CD4-positive, alpha-beta T cell treated with Interleukin-2 at 100 ng/mL for 4 hours (primary cell): ENCODE measurements at places on chromosomes 5 and 9.

DNA sequence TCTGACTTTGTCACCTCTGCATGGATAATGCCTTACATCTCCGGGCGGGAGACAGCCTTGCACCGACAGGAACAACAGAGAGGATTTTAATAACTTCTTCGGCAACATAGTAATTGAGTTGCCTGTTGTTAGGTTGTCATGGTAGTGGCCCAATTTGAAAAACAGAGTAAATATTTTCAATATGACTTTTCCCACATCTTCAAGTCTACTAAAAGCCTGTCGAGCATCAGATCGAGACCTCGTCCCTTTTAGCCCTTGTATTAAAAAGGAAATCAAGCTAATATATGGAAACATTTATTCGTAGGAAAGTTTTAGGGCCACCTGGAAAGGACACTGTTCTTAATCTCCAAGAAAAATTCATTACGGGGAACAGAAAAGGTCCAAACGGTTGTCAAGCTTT, 70.8 kb upstream of the FCN2 start:
- DNase-seq = no peak

GRCh38 chr5:68419637-68420452, 204.3 kb downstream of the PIK3R1 start:
- DNase-seq = no peak

DNA sequence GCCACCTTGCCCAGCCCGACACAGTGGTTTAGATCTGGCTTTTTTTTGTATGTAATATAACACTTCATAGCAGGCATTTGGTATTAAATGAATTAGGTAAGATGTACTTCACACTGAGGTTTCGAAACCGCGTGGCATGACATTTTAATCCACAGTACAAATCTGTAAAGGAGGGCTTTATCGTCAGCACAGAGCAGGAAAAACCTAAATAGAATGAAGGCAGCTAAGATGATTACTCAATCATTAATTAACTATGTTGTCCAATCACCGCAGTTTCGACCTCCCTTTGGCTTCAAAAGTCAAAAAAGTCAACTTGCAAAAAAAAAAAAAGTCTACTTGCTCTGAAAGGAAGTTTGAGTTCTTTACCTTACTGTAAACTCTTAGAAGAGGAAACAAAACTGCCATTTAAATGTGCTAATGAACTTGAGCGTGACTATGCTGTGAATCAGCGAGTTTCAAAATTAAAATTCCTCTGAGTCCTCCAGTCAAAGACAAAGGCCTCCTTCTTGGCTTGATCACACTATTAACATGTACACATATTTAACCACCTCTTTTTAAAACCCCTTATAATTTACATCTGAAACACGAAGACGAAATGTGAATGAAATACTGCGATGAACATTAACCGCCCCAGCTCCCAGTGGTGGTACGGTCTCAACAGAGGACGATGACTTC, 698 bp upstream of the SEC24A start:
- peak; percentile 48 for DNase-seq

DNA sequence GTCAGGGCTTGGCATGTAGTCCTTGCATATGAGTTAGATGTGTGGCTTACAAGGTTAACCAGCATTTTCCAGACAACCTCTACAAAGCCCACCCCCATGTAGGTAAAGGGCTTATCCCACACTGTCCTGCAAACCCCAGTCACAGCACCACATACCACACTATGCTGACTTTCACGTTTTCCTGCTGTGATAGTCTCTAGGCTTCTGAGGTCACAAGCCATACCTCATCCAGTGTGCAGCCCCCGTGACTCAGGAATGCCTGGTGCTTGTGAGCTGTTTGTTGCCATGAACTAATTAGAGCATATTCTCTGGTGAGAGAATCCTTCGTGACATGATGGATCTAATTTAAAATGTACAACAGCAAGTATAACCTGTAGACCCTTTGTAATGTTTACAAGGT, 50.8 kb downstream of the ERAP1 start:
- DNase-seq = no peak

DNA sequence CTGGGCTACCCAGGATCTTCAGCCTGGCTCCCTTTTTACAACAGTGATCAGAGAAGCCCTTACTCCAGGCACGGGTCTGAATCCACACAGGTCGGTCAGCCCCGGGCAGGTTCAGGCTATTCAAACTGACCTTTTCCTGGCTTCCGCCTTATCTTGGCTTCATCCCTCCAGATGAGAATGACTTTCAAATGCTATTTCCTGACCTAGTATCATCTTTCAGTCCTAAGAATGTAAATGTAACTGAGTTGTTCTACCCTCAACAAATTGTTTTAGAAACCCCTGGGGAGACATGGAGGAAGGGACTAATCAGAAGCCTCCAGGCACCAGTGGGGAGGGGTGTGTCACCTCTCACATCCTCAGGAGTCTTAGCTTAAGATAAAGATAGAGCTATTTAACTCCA, 213.2 kb downstream of the EPB41L4A start:
- no peak for DNase-seq

DNA sequence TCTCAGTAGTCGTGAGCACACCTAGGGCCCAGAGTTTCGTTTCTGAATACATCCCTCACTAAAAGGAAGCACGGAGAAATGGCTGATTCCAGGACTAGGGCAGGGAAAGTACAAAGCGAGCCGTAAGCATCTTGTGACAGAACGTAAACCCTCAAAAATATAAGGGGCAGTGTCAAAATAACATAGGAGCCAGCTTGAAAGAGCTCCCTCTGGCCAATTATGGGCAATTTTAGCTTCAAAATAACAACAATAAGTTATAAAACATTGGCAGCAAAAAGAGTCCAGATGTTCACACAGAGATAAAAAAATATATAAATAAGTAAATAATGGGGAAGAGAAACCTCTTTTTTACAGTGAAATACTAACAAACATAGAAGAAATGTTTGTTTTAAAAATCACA, 18.5 kb upstream of the GLIS3 start:
- no peak for DNase-seq

- DNase-seq = no peak
These were observed 1318.3 kb upstream of the DMAC1 start for GRCh38 chr9:9117866-9118265.

- no peak for DNase-seq
These were observed 38.2 kb downstream of the MED10 start for GRCh38 chr5:6340100-6340499.

GRCh38 chr9:120787933-120788332, 5.3 kb downstream of the FBXW2 start:
- no peak for DNase-seq

GRCh38 chr9:105390871-105391270, 57.0 kb upstream of the FSD1L start:
- DNase-seq = no peak

DNA sequence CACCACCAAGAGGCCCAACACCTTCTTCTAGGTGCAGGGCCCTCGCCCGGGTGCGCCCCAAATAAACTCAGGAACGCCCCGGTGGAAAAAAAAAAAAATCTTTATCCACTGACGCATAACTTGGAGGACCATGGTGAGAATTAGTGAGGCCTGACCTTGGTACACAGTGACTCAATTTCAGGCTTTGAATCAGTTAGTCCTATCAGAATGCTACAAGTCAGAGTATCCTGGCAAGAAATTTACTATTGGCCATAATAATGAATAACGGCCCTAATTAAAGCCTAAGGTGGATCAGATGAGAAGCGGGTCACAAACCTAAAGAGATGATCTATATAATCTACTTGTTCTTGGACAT, 914.2 kb upstream of the DMAC1 start:
- no peak for DNase-seq

GRCh38 chr5:89421035-89421434, 538.1 kb upstream of the MEF2C start:
- DNase-seq = no peak

DNA sequence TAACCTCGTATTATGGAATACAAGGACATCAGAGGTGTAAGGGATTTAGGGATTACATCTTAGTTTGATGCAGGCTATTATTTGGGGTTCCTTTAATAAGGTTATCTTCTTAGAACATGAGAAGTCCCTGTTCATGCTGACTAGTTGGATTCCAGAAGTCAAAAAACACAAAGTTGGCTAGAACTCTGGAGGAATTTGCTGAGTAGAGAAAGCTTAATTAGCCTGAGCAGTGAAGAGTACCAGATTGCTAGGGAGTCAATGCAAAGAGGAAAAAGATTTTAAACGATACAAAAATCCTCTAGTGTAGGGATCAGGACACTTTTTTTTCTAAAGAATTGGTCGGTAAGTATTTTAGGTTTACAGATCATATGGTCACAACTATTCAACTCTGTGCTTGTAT, 1872.5 kb upstream of the C9orf72 start:
- DNase-seq = no peak

DNA sequence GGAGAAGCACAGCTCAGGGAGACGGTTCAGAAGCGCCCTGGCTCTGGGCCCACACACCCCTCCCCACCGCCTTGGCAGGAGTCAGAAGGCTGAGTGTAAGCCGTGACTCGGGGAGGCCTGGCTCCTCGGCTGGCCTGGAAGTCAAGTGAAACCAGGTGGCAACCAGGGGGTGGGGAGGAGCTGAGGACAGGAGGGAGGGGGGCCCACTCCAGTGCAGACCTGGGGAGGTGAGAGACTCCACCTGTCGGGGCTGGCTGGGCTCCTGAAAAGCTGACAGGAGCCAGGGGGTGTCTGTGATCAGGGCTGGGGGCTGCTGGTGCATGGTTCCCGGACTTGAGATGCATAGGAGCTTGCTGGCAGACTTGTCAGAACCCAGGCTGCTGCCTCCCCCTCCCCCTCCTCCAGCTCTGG, 150.2 kb upstream of the PHYKPL start:
- no peak for DNase-seq

DNA sequence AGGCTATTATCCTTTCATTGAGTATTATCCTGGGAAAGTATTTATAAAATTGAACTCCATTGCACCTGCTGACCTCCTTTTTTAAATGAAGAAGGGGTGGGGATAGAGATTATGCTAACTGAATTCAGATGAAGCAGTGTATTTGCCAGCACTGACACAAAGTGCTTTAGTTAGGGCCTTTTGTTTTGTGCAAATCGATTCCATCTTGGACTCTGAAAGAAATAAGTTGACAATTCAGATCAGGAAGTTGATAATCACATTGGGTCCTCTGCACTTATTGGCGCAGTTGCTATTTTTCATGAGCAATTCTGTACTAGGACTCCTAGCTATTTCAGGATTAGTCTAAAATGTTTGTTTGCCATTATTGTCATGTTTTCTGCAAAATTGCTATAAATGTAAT, 101.6 kb upstream of the FSD1L start:
- no peak for DNase-seq

- no peak for DNase-seq
These were observed 63.0 kb downstream of the TTC39B start for GRCh38 chr9:15244001-15244441.

- DNase-seq = no peak
These were observed 39.2 kb downstream of the WDR36 start for GRCh38 chr5:111131356-111131755.

- DNase-seq = no peak
These were observed 28.5 kb upstream of the DMRT3 start for GRCh38 chr9:947985-948384.

GRCh38 chr5:38613490-38613889, 57.0 kb upstream of the LIFR start:
- no peak for DNase-seq

DNA sequence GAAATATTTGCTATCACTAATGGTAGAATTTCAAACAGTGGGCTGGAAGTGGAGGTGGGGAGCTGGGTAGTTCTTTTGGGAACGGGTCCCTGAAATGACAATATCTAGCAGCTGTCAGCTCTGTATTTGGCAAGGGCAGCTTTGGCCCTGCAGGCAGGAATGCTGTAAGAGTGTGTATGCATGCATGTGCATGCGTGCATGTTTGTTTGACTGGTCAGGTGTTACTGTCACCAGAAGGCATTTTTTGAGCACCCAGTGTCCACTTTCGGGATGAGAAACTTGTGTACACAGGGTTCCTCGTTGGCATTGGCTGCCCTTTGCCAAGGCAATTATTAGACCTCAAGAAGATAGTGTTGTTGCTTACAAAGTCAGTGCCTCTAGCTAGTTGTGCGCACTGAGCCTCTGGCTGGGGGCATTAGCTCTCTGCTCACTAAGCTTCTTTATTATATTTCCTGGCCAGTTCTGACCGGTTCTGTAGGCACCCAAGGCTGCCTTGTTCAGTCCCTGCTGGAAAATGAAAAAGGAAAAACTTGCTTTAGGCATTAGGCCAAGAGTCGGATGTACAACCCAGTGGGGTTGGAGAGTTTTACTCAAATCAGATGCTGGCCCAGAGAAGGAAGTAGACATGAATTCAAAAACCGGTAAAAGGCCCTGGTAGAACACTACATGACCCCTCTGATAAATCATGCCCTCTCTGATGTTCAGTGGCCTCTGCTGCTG, 2.0 kb downstream of the CYFIP2 start:
- no peak for DNase-seq

- DNase-seq = no peak
These were observed 195.1 kb downstream of the SMARCA2 start for GRCh38 chr9:2210201-2210600.

DNA sequence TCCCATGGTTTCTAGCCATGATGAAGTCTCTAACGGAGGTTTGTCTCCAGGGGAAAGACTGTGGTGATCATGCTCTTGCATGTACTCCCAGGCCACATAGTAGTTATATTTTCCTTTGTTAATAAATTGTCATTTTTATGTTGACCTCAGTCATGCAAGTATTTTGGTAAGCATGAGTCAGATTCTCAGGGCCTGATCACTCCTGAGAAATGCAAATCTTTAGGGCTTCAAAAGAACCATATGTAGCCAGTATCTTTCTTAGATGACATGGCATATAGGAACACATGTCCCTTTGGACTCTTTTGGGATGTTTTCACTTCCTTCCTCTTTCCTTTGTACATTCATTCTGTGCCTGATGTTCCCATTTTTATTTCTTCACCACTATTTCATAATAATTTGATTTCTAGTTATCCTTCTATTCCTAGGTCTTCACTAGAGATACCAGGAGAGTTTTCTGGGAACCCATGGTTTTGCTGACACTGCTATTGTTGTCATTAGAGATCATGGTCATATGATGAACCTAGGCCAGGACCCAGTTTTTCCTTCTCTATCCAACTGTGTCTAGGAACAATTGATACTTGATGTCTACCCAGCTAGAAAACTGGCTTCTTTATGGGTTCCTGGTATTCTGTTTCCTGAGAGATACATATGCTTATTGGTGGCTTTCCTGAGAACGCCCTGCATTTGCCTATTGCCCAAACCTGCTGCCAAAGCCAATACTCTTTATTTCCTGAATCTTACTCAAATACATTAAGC, 248.1 kb upstream of the NREP start:
- no peak for DNase-seq

- no peak for DNase-seq
These were observed 22.7 kb downstream of the MED27 start for GRCh38 chr9:132056717-132057560.

DNA sequence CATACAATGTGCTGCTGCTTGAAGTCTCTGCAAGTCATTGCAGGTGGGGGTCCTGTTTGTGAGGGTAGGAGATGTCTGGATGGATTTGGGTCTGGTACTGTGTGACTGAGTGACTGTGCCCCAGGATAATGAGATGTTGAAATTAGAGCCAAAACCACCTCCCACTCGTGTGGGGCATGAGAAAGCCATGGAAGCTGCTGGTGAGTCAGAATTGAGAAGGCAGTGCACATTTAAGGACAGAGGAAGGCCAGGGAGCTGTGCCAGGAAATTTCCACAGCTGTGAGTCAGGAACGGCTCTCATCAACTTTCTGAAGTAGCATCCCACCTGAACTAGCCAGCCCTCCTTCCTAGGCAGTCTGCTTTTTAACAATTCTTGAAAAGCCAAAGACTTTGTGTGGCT, 229.8 kb downstream of the DRD1 start:
- DNase-seq = no peak
